Mucosa of gallbladder (tissue), 1 donor: ENCODE measurements at places on chromosomes 7 and 10. TPM values are rescaled to one million over a fixed set of nuclear protein-coding genes. Genes with fewer than 3 reads are reported as not detected.

GRCh38 chr7:55187701-55188491 lies 169.1 kb downstream of the EGFR start:
- peak; percentile 30 for DNase-seq

- no peak for DNase-seq
These were observed 94.3 kb upstream of the FRMD4A start for GRCh38 chr10:14425034-14425433.

DNA sequence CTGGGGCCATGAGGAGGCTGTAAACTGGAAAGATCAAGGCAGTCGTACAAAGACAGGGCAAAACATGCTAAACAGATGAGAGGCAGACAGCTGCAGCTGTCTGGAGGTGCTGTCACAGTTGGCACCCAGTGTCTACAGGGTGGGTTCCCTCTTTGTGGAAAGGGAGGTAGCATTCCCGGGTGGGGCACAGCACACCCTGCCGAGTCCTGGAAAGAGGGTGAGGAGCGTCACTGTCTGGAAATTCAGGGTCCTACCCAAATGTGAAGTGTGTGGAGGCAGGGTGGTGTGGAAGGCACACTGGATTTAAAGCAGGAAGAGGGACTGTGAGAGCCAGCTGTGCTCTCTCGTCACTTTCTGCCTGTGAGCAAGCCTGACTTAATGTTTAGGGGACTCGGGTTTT lies 356.2 kb downstream of the SDK1 start:
- no peak for DNase-seq

- no peak for DNase-seq
These were observed 128.2 kb downstream of the FGFR2 start for GRCh38 chr10:121469797-121470606.

- DNase-seq: no peak
These were observed 505.6 kb downstream of the RPS24 start for GRCh38 chr10:78539247-78539766.

DNA sequence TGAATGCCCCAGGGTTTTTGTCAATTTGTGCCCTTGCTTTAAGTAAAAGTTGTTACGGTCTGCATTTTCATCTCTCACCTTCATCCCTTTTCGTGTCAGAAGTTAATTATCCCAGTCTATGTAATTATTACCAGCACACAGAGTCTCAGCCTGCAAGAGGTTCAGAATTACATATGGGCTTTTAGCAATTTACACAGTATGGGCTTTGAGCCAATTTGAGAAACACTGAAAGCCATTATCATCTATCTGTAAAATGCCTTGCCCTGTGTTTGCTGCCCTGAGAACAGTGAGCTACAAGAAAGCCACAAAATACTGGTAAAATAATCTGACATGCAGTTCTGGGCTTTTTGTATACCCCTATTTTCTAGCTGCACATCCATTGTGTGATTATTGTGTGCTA lies 125.6 kb upstream of the STEAP4 start:
- no peak for DNase-seq

DNA sequence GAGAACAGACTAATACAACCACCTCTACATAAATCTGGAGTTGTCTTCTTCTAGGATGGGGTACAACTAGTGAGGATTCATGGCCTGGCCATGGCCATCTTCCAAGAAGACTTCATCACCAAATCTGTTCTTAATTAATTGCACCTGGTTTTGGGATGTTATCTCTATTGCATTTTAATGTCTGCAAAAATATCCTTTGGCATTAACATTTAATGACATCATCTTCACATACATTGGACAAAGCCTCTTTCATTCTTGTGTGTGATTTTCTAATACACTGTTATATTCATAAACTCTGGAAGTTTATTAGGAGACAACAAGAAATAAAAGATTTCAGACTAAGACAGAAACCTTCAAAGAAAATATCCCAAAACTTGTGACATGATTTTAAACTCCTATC lies 124.2 kb upstream of the ABCB5 start:
- no peak for DNase-seq

DNA sequence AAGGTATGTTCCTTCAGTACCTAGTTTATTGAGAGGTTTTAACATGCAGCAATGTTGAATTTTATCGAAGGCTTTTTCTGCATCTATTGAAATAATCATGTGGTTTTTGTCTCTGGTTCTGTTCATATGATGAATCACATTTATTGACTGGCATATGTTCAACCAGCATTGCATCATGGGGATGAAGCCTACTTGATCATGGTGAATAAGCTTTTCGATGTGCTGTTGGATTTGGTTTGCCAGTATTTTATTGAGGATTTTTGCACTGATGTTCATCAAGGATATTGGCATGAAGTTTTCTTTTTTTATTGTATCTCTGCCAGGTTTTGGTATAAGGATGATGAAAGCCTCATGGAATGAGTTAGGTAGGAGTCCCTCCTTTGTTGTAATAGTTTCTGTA lies 204.0 kb upstream of the GNAI1 start:
- no peak for DNase-seq

GRCh38 chr7:29806208-29806994 lies at the start of gene WIPF3:
TSS of gene WIPF3 (plus strand) at chr7:29806508. CDS start at chr7:29834725, 28,217 bp downstream.
- no peak for DNase-seq

PNLIPRP2 gene
- total RNA-seq: 1.2 TPM

CLRN3 gene
- total RNA-seq: 40.8 TPM

- DNase-seq: peak; percentile 50
These were observed 6.1 kb upstream of the UBE2H start for GRCh38 chr7:129958643-129959470.

GRCh38 chr10:12279281-12279680 lies 70.1 kb upstream of the CAMK1D start:
- DNase-seq: no peak

PDZD7 gene
- 5.3 TPM for total RNA-seq

IFIT1 gene
- 14.4 TPM for total RNA-seq

DNA sequence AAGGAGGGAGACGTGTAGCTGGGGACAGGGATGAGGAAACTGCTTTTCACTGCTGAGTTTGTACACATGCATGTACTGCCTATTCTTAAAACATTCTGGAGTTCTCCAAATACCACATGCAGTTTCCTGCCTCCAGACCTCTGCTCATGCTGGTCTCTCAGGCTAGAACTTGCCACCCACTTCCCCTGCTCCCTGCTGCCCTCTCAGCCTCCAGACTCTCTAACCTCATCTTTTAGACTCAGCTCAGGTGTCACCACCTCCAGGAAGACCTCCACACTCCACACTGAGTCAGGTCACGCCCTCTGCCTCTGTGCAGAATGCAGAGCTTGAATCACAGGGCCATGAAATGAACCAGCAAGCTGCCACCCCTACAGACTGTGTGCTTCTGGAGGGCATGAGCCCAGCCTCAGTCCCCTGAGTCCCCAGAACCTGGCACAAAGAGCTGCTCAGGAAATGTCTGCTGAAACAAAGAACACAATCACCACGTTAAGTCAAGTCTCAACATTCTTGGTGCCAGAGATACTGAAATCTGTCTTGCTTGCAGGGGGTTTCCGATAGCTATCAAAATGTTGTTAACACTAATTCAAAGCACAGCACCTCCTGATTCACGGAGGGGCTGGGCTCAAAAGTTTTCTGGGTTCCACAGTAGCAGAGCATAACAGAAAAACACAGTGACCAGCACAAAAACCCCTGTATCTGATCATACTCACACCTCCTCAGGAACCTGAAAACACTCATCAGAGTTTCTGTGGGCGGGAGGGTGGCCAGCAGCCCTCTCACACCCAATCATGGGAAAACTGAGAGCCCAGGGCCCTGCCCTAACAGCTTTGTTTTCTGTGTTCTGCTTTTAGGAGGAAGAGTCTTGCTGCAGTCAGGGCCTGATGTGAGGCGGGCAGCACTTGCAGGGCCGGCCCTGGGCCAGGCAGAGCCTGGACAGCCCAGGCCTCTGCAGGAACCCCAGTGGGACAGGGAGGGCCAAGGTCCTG lies 21.1 kb downstream of the FAM53B start:
- DNase-seq: no peak

SLC18A2 gene
- 5.7 TPM for total RNA-seq

ZWINT gene
- total RNA-seq: 5.8 TPM

DNA sequence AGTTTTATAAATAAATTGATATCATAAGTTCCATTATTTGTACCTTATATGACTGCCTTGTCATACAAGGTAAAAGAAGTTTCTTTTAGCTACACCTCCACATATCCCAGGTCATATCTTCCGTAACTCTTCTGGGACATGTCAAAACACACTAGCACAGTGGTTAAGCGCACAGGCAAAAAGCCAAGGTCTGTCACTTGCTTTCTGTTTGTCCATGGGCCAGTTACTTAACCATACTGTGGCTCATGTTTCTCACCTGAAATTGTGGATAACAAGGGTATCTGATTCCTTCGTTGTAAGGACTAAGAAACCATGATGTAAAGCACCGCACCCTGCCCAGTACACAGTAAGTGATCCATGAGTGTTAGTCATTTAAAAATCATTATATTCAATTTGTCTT lies 56.2 kb downstream of the SEMA3D start:
- no peak for DNase-seq

GRCh38 chr7:128791972-128792327 lies 182 bp downstream of the CCDC136 start:
- no peak for DNase-seq

- no peak for DNase-seq
These were observed 2.4 kb upstream of the EVX1 start for GRCh38 chr7:27240015-27240731.

- DNase-seq: peak; percentile 15
These were observed 34.0 kb upstream of the DGKB start for GRCh38 chr7:14936554-14936953.

- no peak for DNase-seq
These were observed 219.6 kb downstream of the SLC25A13 start for GRCh38 chr7:96102096-96102811.

EMX2 gene
- total RNA-seq: 2.9 TPM

DNA sequence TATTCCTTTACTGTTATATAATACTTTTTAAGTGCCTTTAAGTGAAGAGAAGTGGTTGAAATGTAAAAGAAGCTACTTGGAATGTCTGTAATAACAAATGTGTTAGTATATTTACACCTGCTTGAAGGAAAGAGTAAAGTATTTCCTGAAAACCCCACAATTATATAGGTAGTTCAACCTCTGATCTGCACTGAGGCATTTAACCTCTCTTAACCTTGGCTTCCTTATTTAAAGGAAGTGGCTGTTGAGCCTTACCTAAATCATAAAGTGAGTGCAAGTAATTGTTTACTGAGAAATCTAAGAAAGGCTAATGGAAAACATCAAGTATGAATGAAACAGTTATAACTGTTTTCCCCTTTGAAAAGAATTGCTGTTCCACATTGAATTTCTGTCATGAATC lies 294.5 kb downstream of the ADK start:
- DNase-seq: no peak

DNA sequence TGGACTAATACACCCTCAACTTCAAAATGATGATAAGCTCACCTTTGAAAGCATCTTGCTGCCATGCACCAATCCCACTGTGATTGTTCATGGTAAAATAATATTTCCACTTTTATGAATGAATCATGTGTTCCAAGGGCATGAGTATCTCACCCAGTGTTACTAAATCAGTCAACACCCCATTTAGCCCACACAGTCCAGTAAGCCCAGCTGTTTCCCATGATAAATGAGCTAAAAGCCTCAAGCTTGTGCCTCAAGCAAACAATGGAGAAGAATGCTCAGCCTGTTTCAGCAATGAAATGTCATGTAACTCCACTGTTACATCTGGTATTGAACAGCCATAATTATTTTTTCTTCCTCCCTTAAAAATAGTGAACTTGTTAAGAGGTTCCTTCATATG lies 442.5 kb downstream of the XPNPEP1 start:
- DNase-seq: no peak

DNA sequence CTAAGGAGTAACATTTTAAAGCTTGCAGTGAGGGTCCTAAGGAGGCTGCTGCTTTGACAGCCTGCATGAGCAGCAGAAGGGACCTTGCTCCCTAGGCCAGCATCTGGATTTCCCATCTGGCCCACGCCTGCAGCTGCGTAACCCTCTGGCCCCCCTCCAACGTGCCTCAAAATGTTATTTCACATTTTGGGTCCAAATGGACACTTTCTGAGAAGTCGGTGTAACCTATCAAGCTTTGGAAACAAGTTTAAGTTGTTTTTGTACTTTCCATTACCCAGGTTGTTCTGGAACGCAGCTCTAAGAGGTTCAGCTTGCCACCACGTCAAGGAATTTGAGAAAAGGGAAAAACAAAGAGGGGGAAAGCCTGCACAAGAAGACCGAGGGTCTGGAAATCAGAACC lies 338.3 kb downstream of the KCNMA1 start:
- DNase-seq: no peak

ZSCAN25 gene
- 16.8 TPM for total RNA-seq

VWDE gene
- total RNA-seq: 1.7 TPM

GRCh38 chr7:47466832-47467231 lies 115.1 kb downstream of the TNS3 start:
- no peak for DNase-seq

DNA sequence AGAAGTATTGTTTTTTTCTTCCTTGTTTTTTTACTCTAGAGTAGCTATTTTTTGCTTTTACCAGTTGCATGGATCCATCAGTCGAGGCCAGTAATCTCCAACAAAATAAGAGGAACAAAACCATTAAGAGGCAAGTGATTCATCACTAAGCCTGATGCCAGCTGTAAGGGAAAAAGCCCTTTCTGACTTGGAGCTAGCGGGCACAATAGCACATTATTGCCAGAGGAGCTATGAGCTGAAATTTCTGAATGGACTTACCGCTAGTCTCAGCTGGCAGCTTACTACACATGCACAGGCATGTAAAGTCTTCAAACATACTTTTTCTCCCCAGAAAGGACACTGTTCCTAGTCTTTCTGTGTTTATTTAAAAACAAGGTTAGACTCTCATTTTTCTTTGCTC lies 41.6 kb upstream of the PTPRZ1 start:
- DNase-seq: no peak

CYP2C19 gene
- total RNA-seq: 188 TPM

- no peak for DNase-seq
These were observed 209.3 kb upstream of the TBX20 start for GRCh38 chr7:35463176-35463700.

GRCh38 chr7:69736126-69736810 lies 138.0 kb downstream of the AUTS2 start:
- no peak for DNase-seq

DNA sequence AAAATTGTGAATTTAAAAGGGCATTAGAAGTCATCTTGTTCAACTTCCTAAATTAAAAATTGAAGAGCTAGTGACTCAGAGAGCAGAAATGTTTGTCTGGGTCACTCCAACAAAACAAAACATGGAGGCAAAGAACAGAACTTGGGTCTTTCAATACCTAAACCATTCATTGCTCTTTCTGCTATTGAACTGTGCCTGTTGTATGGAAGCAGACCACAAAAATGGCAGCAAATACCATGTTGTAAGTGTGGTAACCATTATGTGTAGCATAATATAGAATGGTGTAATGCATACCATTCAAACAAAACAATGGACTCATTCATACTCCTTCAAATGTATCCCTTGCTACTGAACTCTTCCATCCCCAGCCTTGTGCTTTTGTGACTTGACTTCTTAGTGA lies 360.2 kb upstream of the NRG3 start:
- no peak for DNase-seq

CTAGE4 gene
- total RNA-seq: 7.5 TPM

WIPF3 gene
- total RNA-seq: 11.2 TPM
